ENCODE measurements at places on chromosomes 16 and 17.

DNA sequence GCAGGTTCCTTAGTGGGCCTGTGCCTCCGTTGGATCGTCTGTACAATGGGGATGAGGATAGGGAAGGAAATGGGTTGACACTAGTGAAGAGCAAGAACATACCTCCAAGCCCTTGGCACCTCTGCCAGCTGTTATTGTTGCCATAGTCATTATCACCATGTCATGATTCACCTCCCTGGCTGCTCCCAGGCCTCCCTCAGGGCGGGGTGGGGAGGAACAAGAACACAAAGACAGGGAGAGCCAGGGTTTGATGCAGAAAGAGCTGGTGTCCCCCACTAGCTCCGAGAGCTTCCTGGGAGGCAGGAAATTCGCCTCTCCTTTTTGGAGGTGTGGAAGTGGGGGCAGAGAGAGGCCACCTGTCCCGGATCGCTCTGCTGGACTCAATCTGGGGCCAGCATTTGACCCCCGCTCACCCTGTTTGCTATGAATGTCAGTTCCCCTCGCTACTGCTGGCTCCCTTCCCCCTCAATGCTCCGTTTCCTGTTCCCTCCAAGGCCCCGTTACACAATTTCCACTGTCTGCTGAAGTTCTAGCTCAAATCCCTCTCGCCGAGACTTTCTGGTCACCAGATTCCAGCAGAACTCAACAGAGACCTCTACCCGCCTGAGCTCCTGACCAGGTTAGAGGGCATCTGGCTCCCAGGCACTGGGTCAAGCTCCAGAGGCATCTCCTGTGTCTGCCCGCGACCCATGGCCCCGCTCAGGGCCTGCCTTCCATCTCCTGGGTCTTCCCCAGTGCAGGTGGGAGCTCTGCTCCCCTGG lies 9.1 kb downstream of the TIMP2 start:
- DNase-seq, result no peak

GRCh38 chr16:22297871-22298733 lies 893 bp downstream of the POLR3E start:
- DNase-seq, result peak; percentile 80

DNA sequence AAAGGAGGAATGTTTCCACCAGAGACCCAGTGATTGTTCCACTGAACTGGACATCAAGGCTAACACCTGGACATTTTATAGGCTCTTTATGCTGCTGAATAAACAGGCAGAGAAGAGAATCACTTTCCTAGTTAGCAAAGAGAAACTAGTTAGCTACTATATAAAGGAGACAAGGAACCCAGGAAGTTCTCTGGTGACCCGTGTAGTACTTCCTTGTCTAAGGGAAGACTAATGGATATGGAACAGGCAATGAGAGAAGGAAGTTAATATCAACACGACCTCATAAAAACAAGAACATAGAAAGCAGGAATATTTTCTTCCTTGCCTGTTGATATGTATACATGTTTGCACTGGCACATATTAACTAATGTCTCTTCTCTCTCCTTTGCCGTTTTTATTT lies 30.8 kb upstream of the RPL38 start:
- DNase-seq, result no peak

DNA sequence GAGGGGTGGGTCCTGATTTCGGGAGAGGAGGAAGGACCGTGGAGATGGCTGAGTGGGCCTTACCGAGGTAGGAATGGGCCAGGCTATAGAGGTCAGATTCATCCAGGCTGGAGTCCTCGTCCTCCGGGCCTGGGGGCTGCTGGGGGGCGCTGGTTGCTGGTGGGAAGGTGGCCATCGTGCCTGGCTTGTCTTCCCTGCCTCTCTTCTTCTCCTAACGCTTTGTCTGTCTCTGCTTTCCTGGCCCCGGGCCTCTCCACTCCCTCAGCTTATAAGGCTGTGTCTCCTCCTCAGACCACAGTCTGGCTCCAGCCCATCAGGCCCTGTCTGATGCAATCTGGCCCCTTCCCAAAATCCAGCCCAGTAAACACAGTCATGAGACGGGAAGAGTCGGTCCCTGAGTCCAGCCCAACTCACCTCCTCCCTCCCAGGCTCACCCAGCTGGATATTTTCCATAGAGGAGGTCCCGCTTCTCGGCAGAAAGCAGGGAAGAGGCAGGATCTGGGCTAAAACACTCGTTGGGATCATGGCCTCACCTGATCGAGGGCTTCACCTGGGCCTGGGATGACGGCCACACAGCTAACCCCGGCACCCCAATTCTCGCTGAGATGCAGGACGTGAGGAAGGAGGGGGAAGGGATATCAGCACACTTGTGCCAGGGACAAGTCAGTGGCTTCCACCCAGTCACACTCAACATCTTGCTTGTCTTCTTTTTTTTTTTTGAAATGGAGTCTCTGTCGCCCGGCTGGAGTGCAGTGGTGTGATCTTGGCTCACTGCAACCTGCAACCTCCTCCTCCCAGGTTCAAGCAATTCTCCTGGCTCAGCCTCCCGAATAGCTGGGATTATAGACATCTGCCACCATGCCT lies at the start of gene NUPR1:
TSS of gene NUPR1 (minus strand) at position 242 of the 864 bp plus-strand sequence. CDS start at position 175, 67 bp downstream.
- DNase-seq, result no peak

GRCh38 chr16:22624038-22624799 lies 113.5 kb downstream of the NPIPB5 start:
- DNase-seq, result no peak

- no peak for DNase-seq
Measured at GRCh38 chr17:79338152-79338551, 263.5 kb downstream of the ENGASE start.

GRCh38 chr17:11486868-11487310 lies 111.4 kb upstream of the DNAH9 start:
- no peak for DNase-seq

DNA sequence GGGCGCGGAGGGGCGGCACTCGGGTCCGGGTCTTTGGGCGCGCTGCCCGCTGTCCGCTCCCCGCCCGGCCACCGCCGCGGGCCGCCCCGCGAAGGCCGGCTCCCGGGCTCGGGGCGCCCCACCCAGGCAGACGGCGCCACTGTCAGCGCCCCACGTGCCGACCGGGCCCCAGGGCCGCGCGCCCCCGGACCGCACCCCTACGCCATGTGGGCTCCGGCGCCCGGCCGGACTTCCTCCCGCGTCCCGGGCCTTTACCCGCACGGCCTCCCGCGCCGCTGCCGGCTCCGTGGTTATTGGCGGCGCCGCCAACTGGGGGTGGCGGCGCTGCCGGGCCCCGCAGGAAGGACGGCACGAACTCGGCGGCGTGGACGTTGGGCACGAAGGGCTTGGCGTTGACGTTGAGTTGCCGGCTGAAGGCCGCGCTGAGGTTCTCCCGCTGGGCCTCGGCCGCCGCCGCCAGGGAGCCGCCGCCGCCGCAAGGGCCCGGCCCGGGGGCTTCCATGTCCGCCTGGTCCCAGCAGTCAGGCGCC lies 577 bp downstream of the GSPT1 start:
- DNase-seq, result no peak

GRCh38 chr16:48963306-48963705 lies 318.3 kb downstream of the CBLN1 start:
- no peak for DNase-seq

- no peak for DNase-seq
Measured at GRCh38 chr16:86404678-86405077, 105.6 kb upstream of the FOXF1 start.

GRCh38 chr17:60256174-60256573 lies 106.4 kb downstream of the CA4 start:
- DNase-seq, result no peak

DNA sequence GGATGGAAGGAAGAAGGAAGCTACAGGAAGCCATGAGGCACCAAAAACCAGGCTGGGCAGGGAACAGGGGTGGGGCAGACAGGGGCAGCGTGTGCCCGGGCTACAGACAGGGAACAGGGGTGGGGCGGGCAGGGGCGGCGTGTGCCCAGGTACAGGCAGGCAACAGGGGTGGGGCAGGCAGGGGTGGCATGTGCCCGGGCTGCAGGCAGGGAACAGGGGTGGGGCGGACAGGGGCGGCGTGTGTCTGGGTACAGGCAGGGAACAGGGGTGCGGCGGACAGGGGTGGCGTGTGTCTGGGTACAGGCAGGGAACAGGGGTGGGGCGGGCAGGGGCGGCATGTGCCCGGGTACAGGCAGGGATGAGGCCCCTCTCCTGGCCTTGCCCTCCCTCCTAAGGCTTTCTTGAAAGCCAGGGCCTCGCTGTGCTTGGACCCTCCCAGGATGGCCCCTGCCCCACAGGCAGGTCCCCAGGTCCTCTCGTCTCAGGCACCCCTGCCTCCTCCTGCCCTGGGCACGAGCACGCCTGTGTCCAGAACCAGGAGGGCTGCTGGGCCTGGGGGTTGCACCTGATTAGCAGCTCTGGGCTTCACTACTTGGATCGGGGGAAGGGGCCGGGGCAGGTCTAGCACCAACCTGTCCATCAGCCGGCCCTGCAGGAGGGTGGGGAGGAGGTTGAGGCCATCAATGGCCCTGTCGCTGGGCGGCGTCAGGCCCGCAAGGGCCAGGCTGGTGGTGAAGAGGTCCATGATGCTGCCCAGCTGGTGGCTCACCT lies 14.5 kb upstream of the APRT start:
- no peak for DNase-seq
